ENCODE measurements at places on chromosomes 4 and X.

DNA sequence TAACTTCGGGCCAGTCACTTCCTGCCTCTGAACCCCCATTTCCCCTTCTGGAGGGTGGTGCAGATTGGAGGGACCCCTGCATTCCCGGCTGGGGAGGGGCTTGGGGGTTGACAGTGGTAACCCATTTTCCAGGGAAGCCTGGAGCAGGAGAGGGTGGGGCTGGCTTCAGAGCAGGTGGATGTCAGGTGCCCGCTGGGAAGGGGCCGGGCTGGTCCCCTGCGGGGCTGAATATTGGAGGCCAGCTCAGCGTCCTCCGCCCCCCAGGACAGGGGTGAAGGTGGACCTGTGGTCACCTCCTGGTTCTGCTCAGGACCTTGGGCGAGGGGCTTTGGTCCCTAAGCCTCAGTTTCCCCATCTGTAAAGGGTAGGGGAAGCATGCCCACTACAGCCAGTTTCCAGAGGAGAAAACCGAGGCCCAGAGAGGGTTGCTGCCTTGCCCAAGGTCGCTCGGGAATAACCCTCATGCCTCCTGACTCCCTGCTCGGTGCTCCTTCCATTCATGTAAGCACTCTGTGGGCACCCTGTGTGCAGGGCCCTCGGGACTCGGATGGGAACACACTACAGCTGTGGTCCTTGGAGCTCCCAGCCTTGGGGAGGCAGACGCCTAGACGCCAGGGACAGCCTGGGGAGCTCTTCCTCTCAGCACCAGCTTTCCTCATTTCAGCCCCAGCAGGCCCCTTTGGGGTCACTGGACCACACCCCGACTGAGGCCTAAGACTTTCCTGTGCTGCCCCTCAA is 683 bp downstream of the MAN2B2 start:
- no peak for DNase-seq

DNA sequence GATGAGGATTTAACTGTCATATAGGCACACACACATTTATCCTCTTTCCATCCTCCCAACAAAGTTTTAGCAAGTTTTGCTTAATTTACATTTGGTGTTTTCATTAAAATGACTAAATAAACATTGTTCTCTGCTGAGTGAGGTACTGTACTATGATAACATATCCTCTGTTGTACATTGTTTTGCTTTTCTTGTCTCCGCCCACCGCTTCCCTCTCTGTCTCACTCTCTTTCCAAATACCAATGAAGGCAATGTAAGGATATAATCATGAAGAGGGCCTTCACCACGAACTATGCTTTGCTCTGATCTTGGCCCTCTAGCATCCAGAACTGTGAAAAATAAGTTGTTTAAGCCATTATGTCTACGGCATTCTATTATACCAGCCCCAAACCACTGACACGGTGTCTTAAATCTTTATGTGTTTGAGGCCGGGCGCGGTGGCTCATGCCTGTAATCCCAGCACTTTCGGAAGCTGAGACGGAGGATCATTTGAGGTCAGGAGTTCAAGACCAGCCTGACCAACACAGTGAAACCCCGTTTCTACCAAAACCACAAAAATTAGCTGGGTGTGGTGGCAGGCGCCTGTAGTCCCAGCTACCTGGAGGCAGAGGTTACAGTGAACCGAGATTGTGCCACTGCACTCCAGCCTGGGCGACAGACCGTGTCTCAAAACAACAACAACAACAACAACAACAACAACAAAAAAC is 65.3 kb downstream of the HPRT1 start:
- DNase-seq: no peak

GRCh38 chrX:40146262-40147125 is 48.7 kb upstream of the BCOR start:
- no peak for DNase-seq

DNA sequence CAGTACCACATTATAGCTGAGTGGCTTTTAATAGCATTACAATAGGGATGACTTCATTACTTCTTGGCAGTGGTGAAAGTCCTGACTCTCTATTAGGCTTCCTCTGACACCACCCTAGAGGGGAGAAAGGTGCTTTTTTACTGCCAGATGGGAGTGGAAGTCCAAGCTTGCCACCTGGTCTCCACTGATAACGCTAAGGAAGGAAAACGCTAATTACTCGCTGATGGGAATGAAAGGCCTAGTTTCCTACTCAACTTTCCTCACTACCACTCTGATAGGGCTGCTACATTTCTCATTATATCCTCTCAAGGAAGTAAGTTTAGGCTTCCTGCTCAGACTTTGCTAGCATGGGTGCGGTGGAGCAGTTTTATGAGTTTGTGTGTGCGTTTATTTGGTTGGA is 62.3 kb upstream of the PAGE3 start:
- DNase-seq: no peak

DNA sequence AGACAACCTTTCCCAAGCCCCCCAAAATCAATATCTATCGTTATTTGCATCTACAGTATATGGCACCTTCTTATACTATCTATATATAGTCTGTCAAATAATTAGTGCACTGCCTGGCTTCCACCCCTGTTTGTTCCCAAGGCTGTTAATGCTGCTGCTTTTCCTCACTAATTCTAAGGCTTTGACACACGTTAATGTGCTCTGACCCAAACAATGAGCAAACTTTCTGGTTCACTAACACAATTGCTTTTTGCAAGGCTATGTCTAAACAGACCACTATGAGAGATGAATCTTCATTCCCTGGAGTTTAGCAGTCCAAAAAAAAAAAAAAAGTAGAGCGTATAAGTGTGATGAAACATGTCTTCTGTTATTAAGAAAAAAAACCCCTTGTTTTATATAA is 360.9 kb upstream of the AGA start:
- no peak for DNase-seq

All from memory B cell (primary cell).